Fibroblast of mammary gland (primary cell): ENCODE measurements at places on chromosomes 2 and 18.

DNA sequence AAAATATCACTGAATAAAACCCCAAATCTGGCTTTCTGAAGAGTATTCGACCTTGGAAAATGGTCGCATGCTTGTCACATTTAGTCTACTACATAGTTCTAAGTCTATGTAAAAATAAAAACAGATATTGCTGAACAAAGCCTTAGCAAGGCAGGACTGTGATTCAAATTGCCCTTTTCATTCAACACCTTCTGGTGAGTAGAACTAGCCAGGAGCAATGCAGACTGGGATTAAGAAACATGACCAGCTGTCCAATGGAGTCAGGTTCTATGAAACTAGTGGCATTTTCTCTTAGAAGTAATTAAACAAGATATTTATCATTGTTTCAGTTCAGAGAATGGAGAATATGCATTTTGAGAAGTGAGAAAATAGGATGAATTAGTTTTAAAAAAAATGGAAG is 1260.5 kb upstream of the ACVR2A start:
- no peak for DNase-seq

DNA sequence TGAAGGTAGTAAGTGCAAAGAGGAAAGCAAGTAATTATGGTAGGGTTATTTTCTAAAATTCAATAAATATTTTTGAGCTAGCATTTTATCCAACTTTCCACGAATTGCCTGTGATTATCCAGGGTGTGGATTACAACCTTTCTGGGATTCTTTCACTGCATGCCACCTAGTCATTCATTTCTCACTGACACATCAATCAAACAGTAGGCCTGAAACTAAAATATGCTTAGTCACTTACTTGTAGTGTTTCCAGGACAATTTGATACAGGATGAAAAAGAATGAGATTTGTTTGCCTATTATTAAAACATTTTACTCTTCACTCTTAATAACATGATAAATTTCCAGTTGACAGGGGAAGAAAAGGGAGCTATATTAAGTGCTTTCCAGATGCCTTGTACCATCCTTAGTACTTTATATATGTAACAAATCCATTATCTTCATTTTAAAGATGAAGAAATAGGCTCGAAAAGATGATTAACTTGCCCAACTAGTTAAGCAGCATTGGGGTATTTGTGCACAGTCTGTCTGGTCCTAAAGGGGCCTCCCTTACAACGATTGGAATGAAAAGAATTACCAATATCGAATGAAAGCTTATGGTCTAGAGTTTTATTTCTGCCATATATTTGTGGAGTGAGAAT is 70.4 kb downstream of the KCTD1 start:
- no peak for DNase-seq

- no peak for DNase-seq
Observed at GRCh38 chr2:32594573-32594972, 33.3 kb upstream of the TTC27 start.

GRCh38 chr2:24984912-24985311 is 13.2 kb upstream of the DNAJC27 start:
- DNase-seq = peak; percentile 11

DNA sequence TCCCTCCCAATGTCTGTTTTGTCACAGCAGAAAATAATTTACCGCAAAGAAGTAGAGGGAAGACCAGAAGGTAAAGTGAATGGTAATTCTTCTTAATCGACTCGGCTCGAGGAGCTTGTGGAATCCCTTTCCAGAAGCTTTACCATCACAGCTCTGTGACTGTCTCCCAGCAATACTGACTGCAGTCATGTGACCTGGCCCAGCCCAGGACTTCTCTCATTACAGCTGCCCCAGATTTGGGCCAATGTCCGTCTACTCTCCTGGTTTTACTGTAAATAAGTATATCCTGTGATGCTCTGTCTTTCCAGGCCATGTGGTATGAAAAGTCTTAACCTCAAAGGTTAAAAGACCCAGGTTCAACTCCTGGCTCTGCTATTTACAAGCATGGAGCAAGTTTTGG is 18.9 kb upstream of the ELOA2 start:
- DNase-seq = no peak

GRCh38 chr2:218607436-218608115 is at the start of gene PLCD4:
Gene PLCD4 (plus strand): TSS chr2:218607899. CDS start chr2:218615740, 7,841 bp downstream.
- DNase-seq = peak; percentile 85

GRCh38 chr2:173963323-173963816 is 1.8 kb downstream of the SP3 start:
- peak; percentile 76 for DNase-seq

DNA sequence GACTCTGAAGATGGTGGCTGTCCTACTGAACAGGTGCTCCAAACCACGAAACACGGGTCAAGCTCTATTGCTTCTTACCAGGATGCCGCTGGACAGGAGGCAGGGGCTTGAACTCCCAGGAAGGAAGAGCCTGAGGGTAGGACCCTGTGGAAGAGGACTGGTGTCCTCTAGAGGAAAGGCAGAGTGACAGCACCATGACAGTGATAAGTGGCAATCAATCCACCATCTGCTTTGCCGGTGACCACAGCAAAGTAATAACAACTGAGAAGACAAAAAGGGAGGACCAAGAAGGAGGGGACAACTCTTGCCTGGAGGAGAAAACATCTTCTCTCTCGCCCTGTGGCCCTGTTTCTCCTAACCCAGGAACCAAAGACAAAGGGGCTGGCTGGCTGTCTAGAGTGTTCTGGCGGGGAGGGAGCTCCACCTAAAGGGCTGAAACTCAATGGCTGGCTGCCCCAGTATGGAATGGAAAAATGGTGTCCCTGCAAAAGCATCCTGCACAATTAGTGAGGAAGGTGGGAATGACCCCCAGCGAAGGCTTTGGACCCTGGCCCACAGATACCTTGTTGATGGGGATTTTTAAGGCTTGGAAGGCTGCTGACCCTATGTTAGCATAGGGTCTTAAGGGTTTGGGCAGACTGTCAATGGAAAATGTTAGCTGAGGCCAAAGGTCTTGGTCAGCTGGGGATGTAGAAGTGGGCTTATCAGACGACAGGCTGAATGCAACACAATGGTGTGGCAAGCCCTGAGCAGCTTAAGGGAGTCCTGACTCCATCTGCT is 35.4 kb downstream of the PROC start:
- peak; percentile 6 for DNase-seq

- no peak for DNase-seq
Observed at GRCh38 chr2:169661265-169661664, 32.9 kb downstream of the CFAP210 start.

- no peak for DNase-seq
Observed at GRCh38 chr18:21363348-21363747, 121.3 kb downstream of the GREB1L start.

- no peak for DNase-seq
Observed at GRCh38 chr2:18836436-18836835, 247.1 kb upstream of the NT5C1B start.

DNA sequence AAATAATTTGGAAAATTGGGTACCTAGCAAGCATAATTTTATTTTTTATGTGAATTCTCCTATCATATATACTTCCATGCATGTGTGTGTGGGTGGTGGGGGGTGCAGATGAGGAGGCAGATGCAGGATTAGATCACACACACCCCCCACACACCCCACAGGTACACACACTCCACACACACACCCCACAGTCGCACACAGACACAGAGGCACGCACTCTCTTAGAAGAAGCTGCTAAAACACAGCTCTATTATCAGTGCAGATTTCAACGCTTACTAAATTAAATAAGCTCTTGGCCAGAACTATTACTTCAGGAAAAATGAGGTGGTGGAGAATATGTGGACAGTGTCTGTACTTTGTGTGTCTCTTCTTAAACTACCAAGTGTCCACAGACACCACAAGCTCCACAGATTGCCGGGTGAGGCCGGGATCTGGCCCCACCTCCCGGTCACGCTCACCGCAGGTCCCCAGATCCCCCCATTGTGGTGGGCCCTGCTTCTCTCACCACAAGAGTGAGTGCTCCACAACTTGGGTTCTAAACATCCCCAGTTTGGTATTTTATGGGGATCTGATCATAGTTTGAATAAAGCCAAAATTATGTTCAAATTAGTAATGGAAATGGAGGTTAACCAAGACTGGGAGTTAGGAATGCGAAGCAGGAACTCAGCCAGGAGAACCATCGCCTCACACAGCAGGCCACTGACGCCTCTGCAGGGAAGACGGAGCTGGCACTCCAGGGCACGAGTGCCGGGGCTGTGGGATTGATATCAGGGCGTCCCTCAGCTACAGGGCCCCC is 102.1 kb downstream of the PXDN start:
- no peak for DNase-seq

DNA sequence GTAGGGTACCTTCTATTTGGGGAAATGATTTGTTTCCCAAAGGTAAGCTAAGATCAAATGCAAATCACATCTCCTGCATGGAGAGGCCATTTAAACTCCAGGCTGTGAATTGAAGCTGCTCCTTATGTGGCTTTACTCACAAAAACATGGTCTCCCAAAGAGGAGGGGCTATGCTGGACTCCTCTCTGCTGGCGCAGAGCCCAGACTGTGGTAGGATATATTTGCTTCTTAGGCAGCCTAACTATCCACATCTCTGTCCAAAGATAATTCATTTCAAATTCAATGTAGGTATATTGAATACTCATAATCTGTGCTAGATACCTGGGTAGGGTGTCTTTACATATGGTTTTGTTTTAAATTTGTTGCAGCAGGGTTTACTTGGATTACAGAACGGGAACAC is 358.5 kb downstream of the ALK start:
- DNase-seq = peak; percentile 4

- peak; percentile 77 for DNase-seq
Observed at GRCh38 chr2:200603972-200604371, 18.2 kb downstream of the AOX1 start.

DNA sequence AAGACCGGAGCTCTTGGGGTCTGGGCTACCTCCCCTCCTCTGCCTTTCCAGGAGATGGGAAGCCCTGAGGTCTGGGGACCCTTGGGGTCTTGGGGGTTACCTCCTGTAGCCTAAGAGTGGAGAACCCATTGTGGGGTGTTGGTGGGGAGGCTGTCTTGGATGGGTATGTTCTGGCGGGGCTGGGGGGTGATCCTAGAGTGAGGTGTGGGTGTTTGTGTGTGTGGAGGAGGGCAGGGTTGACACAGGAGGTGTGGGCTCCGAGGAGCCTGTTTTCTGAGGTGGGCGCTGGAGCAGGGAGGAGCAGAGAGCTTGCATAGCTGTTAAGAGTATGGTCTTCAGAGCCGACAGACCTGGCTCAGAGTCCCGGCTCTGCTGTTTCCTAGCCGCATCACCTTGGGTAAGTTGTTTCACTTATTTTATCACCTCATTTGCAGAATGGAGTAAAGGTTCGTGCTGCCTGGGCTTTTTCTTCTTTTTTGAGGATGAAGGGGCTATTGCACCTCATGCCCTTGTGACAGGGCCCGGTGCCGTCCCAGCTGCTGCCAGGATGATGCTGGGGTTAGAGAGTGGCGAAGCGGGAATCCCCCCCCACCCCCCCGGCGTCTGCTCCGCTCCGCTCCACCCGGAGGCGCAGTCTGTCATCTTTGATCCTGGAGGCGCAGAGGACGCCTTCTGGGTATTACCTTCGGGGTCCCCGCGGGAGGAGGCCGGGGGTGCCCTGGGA is 17.2 kb downstream of the TET3 start:
- no peak for DNase-seq

DNA sequence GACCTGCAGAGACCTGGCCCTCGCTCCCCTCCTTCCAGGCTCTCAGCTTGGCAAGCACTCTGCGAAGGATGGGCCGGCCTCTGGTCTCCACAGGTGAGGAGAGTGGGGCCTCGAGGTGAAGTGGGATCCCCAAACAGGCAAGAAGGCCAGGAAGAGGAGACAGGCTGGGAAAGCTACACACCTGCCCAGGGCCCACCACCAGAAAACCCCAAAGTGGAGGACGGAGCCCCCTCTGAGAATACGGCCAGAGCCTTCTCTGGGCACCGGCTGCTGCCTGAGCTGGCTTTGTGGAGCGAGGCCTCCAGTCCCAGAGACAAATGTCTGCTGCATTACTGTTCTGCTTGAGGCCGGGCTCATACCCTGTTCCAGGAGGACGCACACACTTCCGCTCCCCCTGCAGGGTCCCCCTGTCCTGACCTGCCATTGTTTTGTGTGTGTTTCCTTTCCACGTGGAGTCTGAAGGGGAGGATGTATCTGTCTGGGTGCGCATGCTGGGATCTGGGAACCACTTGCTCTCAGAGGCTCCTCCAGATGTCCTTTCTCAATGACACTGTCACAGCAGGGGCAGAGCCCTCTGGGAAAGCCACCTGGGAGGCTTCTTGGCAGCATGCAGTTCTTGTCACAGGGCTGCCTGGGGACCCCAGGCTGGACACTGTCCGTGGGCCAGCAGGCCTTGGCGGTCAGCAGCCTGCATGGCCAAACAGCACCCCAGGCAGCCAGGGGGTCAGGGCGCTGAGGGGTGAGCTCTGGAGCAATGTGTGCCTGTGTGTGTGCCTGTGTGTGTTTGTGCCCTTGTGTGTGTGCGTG is 20.8 kb downstream of the KCNF1 start:
- no peak for DNase-seq

- peak; percentile 92 for DNase-seq
Observed at GRCh38 chr2:241686650-241687425, at the start of gene DTYMK. Gene DTYMK (minus strand): TSS chr2:241686815. CDS start chr2:241686783, 32 bp downstream.

- DNase-seq = no peak
Observed at GRCh38 chr2:148136441-148136840, 115.5 kb downstream of the MBD5 start.

GRCh38 chr2:96213379-96213778 is 4.8 kb upstream of the STARD7 start:
- DNase-seq = no peak

- no peak for DNase-seq
Observed at GRCh38 chr2:240143276-240143675, 2.8 kb upstream of the OTOS start.

GRCh38 chr18:51133580-51134160 is 63.8 kb downstream of the MEX3C start:
- DNase-seq = no peak

- peak; percentile 75 for DNase-seq
Observed at GRCh38 chr2:236343400-236344161, 79.4 kb upstream of the ASB18 start.

DNA sequence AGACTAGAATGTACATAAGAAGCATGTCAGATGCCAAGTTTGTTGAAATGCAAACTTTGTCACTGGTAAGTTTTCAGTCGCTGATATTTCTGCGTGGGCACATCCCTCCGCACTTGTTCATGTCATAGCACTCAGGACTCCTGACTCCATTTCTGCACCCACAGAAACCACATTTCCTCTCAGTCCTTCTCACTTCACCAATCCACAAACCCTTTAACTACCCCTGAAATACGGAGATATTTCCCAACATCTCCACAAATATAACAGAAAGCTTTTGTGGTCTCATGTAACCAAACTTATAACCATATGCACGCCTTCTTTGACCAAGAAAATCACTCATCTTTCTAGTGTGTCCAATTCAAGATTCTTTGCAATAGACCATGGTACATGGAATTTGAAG is 276.9 kb upstream of the ERBB4 start:
- no peak for DNase-seq

GRCh38 chr2:55929476-55929875 is 5.9 kb upstream of the EFEMP1 start:
- peak; percentile 45 for DNase-seq

DNA sequence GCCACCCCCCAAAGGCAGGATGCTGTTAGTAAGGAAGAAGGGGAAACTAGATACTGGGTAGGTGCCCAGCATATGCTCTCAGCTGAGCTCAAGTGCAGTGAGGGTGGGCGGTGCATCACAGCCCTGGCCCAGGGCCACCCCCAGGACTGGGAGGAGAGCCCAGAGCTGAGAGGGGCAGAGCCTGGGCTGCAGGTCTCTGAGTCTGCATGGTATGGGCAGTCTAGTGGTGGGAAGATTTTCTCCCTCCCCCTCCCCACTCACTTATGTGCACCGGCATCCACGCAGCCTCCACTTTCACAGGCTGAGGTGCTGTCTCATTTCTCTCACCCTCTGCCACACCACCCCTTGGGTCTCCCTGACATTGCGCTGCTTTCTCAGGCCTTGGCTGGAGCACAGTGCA is 48.5 kb upstream of the CAB39 start:
- DNase-seq = peak; percentile 65
